ENCODE measurements at places on chromosomes 11 and 22. TPM values are rescaled to one million over a fixed set of nuclear protein-coding genes. Genes with fewer than 3 reads are reported as not detected.

- no peaks in the 10 kb centered on the region for H3K4me1 ChIP-seq
- no peak for DNase-seq
- no peak overlapping the region for H3K27ac ChIP-seq
- H3K4me3 ChIP-seq: no peak overlapping the region
- no peaks in the 10 kb centered on the region for H3K27me3 ChIP-seq
These were observed 200.3 kb upstream of the MTNR1B start for GRCh38 chr11:92769112-92769511.

DNA sequence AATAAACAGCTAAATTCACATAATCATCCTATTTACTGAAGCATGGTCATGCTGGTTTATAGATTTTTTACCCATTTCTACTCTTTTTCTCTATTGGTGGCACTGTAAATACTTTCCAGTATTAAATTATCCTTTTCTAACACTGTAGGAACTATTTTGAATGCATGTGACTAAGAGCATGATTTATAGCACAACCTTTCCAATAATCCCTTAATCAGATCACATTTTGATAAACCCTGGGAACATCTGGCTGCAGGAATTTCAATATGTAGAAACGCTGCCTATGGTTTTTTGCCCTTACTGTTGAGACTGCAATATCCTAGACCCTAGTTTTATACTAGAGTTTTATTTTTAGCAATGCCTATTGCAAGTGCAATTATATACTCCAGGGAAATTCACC lies 10.7 kb downstream of the RAG1 start:
- H3K27ac ChIP-seq: no peak overlapping the region
- H3K36me3 ChIP-seq: no peaks in the 10 kb centered on the region
- DNase-seq: no peak
- no peaks in the 10 kb centered on the region for H3K27me3 ChIP-seq
- H3K4me3 ChIP-seq: no peak overlapping the region

Gene DRG1
- total RNA-seq: 148 TPM

DNA sequence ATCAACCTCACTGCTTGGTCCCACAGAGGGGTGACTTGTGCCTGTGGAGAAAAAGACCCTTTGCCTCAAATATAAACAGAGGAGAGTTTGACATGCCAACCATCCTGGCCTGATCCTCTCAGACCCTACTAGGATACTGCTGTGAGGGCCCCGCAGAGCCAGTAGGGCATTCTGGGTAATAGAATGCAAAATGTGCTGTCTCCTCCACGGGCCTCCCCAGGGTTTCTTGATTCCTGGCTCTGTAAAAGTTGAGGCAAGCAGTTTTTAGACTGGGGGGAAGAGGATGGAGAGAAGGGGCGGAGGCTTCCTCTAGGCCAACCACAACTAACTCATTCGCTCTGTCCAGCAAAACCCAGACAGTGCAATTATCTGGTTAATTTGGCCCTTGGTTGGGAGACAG lies 81.7 kb downstream of the SYN3 start:
- no peak overlapping the region for H3K27ac ChIP-seq
- no peak overlapping the region for H3K4me3 ChIP-seq
- no peaks in the 10 kb centered on the region for H3K27me3 ChIP-seq
- DNase-seq: no peak
- H3K4me1 ChIP-seq: no peaks in the 10 kb centered on the region

- H3K27ac ChIP-seq: peak overlapping the region; percentile 1
- no peaks in the 10 kb centered on the region for H3K27me3 ChIP-seq
- DNase-seq: no peak
- H3K4me3 ChIP-seq: no peak overlapping the region
These were observed 12.7 kb upstream of the CHORDC1 start for GRCh38 chr11:90235526-90235925.

GRCh38 chr11:32792948-32793475 lies 1.4 kb downstream of the CCDC73 start:
- no peaks in the 10 kb centered on the region for H3K36me3 ChIP-seq
- H3K27ac ChIP-seq: no peak overlapping the region
- peak; percentile 77 for DNase-seq

DNA sequence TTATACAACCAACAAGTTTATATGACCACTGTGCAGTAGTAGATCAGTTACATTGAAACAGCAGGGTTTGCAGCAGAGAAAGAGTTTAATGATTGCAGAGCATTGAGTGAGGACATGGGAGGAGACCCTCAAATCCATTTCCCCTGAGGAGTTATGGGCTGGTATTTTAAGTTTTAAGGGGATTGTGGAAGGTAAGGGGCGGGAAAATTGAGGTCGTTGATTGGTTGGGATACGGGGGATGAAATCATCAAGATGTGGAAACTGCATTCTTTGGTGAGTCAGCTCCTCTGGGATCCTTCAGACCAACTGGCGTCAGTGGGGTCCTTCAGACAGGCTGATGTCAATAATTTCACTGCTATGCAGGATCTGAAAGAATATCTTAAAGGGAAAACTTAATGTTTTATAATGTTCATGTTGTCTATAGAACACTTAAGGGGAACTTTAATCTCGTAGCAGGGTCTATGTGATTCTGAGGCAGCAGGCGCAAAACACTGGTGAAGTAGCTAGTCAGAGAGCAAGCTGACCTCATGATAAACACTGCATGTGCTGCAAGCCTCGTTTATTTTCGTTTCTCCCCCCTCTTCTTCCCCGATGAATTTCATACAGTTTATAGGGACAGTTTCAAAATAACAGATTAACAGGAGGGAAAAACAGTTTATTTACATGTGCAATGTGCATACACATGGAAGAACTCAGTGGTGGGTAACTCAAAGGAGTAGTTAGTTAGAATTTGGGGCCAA lies 17.4 kb upstream of the BACE1-AS start:
- no peak for DNase-seq
- H3K4me1 ChIP-seq: no peaks in the 10 kb centered on the region
- no peak overlapping the region for H3K27ac ChIP-seq
- H3K4me3 ChIP-seq: no peak overlapping the region
- no peaks in the 10 kb centered on the region for H3K36me3 ChIP-seq
- H3K27me3 ChIP-seq: no peaks in the 10 kb centered on the region

- no peaks in the 10 kb centered on the region for H3K27me3 ChIP-seq
- no peak overlapping the region for H3K27ac ChIP-seq
- no peak overlapping the region for H3K4me3 ChIP-seq
- no peaks in the 10 kb centered on the region for H3K36me3 ChIP-seq
- H3K4me1 ChIP-seq: no peaks in the 10 kb centered on the region
These were observed 397.0 kb downstream of the NTM start for GRCh38 chr11:131767421-131767820.

DNA sequence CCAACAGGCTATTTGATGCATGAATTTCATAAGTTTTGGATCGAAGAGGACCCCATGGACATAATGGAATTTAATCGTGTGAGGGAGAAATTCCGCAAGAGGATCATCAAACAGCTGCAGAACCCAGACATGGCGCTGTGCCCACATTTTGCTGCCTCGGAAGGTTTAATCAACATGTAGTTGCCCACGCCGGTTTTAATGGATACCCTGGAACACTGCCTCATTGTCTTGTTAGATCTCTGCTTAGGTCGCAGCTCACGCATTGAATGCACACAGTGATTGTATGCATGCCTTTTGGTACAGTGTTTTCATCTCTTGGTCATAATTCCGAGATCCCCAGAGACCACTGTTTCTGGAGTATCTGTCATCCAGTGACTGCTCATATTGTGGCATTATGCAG lies 46.8 kb downstream of the SLN start:
- no peaks in the 10 kb centered on the region for H3K4me1 ChIP-seq
- DNase-seq: peak; percentile 64
- H3K27ac ChIP-seq: no peak overlapping the region
- no peaks in the 10 kb centered on the region for H3K27me3 ChIP-seq

Gene GLYATL2
- total RNA-seq: 0.63 TPM

GRCh38 chr11:34910817-34911216 lies 5.4 kb downstream of the APIP start:
- no peaks in the 10 kb centered on the region for H3K36me3 ChIP-seq
- H3K27me3 ChIP-seq: no peaks in the 10 kb centered on the region
- peaks cover 5% of the 10 kb centered on the region for H3K4me1 ChIP-seq
- H3K4me3 ChIP-seq: no peak overlapping the region

DNA sequence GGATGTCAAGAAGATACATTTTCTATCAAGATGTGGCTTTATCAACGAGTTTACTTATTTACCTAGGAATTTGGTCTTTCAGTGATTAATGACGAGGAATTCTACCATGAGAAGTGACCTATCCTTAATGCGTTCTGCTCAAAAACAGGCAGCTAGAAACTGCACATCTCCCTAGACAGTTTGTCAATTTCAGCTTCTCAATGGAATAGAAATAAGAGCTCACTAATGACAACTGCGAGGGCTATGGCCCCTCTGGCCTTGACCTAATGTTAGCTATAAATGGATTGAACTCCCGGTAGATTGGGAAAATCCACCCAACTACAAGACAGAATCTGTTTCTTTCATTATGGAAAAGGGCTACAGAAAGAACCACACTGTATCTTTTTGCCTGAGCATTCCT lies 223.4 kb downstream of the CADM1 start:
- H3K4me3 ChIP-seq: no peak overlapping the region
- H3K36me3 ChIP-seq: no peaks in the 10 kb centered on the region
- H3K27ac ChIP-seq: peak overlapping the region; percentile 4
- no peak for DNase-seq
- H3K4me1 ChIP-seq: peaks cover 10% of the 10 kb centered on the region
- no peaks in the 10 kb centered on the region for H3K27me3 ChIP-seq

- no peaks in the 10 kb centered on the region for H3K27me3 ChIP-seq
- peak overlapping the region; percentile 59 for H3K27ac ChIP-seq
- DNase-seq: no peak
- H3K36me3 ChIP-seq: no peaks in the 10 kb centered on the region
- no peak overlapping the region for H3K4me3 ChIP-seq
- H3K4me1 ChIP-seq: peaks cover 38% of the 10 kb centered on the region
These were observed 18.9 kb downstream of the ZBTB16 start for GRCh38 chr11:114078423-114078822.
